ENCODE measurements at places on chromosomes 6 and 20.

DNA sequence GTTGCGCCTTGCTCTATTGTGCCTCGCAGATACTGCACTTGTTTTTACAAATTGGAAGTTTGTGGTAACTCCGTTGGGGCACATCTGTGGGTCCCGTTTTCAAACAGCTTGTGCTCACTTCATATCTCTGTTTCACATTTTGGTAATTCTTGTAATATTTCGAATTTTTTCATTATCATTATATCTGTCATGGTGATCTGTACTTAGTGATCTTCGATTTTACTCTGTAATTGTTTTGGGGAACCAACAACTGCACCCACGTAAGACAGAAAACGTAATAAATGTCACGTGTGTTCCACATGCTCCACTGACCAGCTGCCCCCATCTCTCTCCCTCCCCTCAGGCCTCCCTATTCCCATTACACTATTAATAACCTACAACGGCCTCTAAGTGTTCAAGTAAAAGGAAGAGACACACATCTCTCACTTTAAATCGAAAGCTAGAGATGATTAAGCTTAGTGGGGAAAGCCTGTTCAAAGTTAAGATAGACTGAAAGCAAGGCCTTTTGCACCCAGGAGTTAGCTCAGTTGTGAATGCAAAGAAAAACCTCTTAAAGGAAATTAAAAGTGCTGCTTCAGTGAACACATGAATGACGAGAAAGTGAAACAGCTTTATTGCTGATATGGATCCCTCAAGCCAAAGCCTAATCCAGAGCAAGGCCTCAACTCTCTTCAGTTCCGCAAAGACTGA, 26.9 kb downstream of the TTLL2 start:
- no peak for DNase-seq

DNA sequence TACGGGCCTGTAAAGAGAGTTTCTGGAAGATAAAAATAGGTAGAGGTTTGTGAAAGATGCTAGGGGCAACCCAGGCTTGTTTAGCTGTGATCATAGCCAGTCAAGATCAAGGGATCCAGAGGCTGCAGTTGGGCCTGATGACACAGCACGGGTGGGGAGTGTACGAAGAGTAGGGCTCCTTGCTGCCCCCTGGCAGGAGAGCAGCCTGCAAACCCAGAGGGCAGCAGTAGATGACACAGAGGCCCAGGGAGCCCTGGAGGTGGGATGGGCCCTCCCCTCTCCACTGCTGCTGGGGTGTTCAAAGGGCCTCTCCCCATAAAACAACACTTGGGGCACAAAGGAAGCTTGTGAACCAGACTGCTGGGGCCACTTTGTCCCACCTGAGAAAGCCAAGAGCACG, 47.2 kb downstream of the VEGFA start:
- no peak for DNase-seq

GRCh38 chr6:2865694-2866151, 24.1 kb upstream of the SERPINB1 start:
- DNase-seq = no peak

DNA sequence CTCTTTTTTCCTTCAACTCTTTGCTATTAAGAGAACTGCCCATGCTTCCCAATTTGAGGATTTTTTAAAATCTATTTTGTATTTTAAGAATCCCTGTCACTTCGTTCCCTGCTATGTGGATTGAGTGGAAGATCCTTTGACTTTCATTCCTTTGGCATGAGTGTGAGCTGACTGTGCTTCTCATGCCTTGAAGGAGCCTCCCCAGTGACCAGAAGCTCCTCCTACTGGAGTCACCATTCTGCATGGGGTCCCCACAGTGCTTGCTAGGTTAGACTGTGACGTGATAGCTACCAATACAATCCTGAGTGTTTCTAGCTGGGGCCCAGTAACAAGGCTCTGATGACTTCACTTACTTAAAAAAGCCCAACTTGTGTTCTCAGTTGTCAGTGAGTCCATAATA, 104.4 kb upstream of the LAMP5 start:
- DNase-seq = no peak

DNA sequence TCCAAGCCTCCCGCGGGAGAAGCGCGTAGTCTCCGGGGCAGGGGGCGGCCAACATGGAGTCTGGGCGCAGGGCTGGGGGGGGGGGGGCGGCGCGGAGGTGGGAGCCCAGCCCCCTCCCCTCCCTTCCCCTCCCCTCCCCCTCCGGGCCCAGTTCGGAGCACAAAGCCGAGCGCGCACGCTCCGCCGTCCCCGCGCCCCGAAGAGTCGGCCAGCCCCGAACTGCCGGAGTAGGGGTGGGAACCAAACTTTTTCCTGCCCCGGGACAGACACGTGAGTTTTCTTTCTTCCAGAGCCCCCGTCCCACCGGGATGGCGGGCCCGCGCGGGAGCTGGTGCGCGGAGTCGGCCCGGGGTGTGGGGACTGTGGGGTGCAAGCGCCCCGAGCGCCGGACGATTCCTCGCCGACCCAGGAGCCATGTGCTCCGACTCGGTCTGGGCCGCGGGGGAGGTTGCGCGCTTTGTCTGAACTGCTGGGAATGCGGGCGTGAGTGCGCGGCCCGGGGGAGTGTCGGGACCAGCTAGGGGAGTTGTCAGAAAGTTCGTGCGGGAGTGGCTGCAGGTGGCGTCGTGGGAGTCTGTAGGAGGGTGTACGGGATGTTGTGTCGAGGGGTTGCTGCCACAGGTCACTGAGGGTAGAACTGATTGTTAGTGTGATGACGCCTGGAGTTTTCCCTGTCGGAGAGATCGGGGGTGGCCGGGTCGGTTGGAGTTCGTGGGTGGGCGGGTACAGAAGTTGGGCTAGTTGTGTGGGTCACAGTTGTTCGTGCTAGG, 1.2 kb downstream of the TGIF2 start:
- DNase-seq = no peak

DNA sequence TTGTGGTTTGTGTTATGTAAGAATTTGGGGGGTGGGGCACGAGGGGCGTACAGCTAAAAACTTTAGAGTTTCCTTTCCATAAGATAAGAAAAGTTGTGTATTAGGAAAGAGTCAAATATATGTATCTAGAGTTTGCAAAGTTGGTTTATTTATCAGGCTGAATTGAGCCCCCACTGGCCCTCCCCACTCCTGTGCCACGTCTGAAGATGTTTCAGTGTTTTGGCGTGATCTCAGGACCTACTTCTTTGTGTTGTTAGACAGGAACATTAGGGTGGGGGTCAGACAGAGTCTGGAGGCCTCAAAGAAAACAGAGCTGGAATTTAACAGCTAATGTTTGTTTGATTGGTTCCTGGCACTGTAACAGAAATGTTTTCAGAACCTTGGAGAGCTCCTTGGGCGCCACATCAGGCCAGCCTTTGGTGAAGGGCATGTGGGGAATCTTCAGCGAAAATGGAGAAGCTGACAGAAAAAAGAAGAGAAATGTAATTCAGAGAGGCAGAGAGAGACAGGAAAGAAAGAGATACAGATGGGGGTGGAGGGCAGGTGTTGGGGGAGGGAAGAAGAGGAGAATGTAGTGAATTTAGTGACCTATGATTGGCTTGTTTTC, 674 bp downstream of the NRSN1 start:
- DNase-seq = no peak

GRCh38 chr20:56762401-56762800, 133.3 kb downstream of the TFAP2C start:
- DNase-seq = no peak

DNA sequence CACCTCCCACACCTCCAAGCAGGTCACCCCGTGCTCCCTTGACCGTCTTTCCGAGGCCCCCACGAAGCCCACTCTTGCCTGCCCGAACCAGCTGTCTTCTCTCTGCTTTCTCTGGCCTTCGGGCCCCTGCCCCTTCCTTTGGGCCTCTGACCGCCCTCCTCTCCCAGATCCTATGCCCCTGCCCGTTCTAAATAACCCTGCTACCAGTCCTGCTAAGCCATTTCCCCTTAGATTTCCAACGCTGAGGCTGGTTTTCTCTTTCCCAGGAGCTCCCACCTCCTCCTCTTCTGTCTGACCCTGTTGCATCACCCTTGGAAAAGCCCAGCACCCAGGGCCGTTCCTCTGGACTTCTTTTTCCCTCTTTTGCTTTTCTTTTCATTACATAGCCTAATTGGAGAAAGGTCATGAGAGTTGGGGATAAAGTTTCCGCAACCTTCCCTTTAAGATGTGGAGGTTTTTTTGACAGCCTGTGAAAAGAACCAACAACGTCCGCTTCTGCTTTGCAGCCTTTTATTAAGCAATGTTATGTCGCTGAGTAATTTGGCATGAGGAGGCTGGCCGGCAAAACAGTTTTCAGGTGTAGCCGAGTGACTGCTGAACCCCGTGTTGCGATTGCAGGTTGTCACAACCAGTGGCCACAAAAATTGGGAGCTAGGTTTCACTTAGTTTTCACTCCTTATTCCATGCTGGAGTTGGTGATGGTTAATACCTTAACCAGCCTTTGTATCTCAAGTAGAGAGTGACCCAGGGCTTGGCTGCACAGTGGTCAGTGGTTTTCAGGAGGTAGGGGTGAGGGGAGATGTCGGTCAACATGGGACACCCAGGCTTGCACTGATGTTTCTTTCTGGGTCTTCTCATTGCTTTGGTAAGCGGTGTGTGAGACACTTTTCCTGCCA, 970 bp downstream of the BLTP3A start:
- no peak for DNase-seq

- no peak for DNase-seq
Measured at GRCh38 chr6:11484441-11484840, 53.1 kb upstream of the TMEM170B start.

DNA sequence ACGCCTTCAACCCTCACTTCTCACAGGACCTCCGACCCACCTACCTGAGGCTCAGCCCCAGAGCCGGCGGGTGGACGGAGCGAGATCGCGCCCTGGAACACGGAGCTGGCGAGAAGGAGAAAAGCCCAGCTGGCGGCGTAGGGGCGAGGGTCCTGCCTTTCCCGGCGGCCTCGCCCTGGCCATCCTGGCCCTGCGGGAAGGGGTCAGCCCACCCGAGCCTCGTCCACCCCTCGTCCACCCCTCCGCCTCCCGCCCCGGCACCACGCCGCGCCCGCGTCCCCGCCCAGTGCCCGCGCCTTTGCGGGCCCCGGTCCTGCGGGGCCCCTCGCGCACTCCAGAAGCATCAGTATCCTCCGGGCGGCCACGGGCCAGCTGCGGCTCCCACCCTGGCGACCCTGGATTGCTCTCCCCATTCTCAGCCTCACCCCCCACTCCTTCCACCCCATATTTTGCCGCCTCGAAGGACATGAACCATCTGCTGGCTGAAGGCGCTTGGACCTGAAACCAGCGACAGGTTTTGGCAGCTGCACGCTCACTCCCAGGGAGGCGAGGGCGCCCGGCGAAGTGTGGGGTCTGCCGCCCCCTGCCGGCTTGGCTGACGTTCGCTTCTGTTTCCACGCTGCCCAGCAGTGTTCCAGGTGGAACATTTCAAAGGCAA, 65.1 kb downstream of the PLG start:
- DNase-seq = no peak

GRCh38 chr20:45361793-45362192, 1.2 kb upstream of the SYS1 start:
- no peak for DNase-seq

DNA sequence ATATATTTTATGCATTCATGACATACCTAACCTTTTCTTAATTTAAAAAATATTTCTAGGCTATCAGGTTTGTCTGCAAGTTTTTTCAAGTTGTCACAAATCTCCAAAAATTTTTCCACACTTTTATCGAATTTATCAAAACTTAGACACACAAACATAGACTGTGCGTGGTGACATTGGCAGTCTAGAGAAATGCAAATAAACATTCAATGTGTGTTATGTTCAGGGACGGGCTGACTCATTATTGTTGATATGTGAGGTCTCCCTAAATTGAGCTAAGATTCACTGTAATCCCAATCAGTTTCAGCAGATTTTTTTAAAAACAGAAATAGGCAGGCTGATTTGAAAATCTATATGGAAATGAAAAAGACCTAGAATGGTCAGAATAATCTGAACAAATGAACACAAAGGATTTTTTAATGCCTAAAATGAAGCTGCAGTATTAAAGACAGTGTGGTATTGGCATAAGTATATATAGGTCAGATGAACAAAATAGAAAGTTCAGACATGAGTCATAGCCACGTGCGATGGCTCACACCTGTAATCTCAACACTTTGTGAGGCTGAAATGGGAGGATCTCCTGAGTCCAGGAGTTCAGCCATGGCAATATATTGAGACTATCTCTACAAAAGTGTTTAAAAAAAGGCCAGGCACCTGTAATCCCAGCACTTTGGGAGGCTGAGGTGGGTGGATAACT, 19.2 kb downstream of the BLTP3A start:
- no peak for DNase-seq

DNA sequence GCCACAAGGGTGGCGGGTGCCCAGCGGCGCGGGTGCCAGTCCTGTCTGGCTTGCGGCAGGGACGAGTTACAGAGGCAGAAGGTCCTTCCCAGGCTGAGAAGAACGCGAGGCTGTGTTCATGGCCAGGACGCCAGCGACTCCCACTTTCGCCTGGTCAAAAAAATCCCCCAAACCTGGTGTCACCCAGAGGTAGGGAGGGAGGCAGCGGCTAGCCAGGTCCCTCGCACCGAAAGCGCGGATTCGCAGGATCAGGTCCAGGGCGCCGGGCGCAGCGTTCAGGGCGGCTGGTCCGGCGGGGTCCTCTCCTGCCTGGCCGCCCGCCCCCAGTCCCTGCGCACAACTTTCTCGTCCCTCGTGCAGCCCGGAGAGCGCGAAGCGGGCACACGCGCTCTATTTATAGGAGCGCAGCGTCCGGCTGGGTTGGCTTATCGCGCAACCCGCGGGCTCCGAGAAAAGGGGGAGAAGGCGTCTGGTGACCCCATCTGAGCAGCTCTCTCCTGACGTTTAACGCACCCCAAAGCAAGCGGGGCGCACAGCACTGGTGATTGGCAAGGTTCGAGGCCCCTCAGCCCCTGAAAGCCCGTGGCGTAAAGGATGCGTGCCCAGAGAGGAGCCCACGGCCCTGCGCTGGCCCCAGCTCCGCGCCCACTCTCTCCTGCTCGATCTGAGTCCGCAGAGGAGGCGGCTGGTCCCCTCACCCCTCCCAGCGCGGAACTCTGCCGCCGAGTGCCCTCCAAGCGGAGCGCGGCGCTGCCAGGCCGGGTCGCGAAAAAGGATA, 519 bp downstream of the CBLN4 start:
- no peak for DNase-seq

DNA sequence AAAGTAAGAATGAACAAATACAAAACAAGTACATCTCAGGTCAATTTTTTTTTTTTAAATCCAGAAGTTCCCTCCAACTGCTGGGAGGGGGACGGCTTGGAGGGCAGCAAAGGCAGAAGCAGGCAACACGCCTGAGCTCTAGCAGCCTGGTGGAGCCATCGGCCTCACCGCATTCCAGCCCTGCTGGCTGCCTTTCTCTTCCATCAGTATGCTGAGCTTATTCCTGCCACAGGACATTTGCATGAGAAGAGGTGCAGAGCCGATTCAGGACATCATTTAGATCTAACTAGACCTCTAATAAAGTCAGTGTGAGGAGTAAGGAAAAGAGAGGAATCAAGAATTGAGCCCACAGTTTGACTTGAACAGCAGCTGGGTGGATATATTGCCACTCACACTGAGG, 318.8 kb downstream of the ZFAND3 start:
- DNase-seq = no peak
